ENCODE measurements at places on chromosomes 7 and 10.

GRCh38 chr10:5538446-5538845, 13.7 kb downstream of the CALML3 start:
- no peak for DNase-seq

DNA sequence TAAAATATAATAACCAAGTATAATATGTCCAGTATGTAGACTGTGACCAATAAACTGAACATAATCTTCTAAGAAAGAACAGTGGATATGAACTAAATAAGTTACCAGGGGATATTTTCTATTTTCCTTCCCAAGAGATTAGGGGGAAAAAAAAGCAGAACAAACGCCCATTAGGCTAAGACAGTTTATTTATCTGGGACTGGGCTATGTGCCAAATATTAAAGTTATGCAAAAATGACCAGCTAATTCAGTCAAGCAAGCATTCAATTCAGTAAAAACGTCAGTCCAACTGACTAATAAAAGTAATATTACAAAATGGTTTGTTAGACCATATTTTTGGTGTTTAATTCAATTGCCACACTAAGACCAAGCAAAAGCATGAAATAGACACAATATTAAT, 122.2 kb downstream of the TSPAN12 start:
- no peak for DNase-seq

DNA sequence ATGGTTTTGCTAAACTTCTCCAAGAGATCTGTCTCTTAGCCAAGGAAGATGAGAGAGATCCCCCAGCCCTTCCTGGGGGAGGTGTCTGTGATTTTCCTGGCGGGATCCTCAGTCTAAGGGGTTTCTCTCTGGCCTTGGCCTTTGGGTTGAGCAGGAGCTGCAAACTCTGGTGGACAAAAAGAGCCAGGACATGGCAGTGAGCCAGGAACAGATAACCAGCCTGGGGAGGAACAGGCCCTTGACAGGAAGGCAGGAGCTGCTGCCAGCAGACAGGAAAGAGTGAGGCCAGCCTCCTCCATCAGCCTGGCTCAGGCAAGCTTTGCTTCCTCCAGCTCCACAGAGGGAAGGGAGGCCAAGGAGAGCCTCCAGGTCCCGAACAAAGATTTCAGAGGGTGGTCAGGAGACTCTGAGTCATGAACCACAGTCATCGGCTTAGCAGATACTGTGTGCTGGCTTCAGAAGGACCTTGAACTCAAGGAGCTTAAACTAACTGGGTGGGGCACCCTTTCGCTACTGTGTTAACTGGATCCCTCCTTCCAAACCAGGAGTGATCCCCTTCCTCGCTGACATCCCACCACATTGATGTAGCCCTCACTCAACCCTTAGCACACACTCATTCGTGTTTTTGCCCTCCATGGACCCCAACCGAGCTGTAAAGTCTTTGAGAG, 34.7 kb downstream of the DDIT4 start:
- no peak for DNase-seq

DNA sequence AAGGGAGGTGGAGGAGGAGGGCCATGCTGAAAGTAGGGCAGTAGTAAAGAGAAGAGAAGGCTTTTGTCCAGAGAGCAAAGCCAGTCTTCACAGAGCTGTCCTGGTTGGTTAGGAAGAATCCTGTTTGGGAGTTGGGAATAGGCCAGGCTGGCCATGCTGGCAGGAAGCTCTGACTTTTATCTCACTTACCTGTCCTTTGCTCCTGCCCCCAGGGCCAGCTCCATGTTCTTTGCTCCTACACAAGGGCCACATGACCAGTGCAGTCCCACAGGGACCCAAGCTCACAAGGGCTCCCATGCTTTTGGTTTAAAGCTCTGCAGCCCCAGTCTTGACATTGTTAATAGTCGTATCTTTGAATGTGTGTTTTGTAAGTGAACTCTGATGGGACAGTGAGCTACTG, 161.6 kb upstream of the KMT2E start:
- DNase-seq = no peak

DNA sequence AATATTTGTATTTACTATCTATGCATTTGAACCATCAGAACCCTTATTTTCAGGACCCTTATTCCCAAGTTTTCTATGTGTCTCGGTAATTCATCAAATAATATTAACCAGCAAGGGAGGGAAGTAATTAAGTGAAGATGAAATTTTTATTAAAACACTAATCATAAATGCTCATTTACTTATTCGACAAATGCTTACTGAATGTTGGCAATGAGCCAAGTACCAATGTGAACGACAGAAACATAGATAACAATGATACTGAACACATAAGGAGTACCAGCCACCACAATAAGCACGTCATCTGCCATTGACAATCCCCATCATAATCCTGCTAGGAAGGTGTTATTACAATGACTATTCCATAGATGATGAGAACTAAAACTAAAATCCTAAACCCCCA, 45.5 kb downstream of the GRM8 start:
- no peak for DNase-seq

DNA sequence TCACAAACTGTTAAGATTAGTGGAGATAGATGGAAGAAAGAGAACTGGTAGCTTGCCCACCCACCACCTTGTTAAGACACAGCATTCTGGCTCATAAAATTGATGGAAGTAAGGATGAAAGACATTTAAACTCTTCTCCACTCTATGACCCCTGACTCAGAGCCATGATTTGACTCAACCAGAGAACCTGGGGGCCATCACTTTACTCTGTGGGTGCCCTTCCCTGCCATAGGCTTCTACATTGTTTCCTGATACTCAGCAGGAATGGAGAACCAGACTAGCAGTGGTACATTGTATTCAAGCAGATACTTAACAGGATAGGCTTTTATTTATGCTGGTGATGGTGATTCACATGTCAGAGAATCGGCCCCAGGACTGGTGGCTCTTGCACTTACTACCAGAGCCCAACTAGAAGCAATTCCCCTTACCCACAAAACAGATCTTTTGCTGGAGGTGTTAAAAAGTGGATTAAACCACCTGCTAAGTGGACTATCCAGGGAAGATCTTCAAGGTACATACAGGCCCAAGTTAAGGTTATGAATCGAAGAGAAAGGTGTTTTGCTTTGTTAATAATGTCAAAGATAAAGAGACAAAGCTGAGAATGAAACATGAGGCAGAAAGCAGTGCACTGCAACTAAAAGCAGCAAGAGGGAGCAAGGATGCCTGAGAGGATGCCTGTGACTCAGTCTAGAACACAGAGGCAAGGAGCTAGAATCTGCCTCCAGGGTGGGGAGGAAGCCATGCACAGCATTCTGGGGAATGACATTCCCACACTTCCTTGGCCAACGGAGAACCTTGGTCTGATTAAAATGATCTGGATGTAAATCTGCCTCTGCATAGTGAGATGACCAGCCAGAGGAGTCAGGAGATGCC, 36.0 kb upstream of the GLI3 start:
- DNase-seq = no peak

DNA sequence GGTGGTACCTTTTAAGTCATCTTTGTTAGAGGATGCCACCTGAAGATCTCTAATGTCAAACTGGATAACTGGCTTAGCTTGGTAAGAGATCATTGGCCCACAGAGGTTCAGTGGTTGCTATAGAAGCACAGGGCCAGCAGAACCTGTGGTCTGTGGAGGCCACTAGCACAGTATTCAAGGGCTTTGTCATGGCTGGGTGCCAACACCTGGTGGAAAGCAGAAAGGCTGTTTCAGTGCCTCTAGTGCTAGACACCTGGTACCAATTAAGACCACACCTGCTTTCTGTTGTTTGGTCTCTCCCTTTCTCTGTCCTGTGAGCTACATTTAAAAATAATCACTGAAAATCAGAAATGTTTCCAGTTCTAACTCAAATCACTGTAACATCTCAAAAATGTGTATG, 10.0 kb upstream of the PCGF5 start:
- DNase-seq = no peak

DNA sequence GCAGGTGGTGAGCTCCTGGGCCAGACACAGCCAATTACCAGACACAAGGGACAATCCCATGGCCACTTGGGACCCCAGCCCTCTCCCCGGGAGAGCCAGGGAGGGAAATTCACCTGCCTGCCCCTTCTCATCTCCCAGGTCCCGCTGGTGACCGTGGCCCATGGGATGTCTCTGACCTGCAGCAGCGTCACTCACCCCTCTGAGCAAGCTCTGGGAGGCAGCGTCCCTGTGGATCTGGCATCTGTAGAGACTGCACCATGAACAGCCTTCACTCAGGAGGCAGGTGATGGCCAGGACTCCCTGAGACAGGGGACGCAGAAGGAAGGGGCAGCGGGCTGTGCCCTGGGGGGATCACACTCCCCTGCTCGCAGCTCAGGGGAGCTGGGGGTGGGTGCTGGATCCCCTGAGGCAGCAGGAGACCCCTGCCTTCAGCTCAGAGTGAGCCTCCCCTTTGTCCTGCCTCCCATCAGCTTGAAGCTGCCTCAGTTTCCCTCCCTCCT, 90.8 kb downstream of the FOXL3 start:
- no peak for DNase-seq

DNA sequence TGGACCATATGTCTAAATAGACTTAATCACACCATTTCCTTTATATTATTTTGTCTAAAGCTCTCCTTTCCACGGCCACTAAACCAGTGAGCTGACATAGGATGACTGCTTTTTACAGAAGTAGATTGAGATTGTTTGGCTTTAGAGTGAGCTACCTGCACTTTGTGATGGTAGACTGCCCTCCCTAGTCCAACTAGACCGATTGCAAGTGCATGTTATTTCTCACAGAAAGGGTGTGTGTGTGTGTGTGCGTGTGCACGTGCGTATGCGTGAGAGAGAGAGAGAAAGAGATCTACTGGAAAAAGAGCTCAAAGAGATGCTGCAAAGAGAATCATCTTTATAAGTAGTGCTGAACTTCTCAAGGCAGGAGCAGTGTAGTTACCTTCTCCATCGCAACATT, 60.7 kb downstream of the VCL start:
- no peak for DNase-seq

DNA sequence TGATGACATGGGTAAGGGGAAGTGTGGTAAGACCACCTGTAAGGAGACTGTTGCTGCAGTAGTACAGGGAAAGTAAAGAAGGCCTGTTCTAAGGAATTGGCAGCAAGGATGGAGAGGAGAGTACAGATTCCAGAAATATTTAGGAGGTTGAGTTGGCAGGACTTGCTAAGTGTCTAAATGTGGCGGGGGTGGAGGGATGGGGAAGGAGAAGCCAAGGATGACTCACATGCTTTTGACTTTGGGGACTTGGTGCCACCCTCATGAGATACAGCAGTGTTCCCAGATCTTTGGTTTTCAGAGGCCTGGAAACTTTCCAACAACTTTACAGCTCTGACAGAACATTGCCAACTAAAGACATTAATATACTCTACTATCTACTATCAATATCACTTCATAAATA, 45.4 kb downstream of the CDK6 start:
- no peak for DNase-seq

- DNase-seq = no peak
These were observed 43.5 kb upstream of the SORBS1 start for GRCh38 chr10:95604630-95605029.

DNA sequence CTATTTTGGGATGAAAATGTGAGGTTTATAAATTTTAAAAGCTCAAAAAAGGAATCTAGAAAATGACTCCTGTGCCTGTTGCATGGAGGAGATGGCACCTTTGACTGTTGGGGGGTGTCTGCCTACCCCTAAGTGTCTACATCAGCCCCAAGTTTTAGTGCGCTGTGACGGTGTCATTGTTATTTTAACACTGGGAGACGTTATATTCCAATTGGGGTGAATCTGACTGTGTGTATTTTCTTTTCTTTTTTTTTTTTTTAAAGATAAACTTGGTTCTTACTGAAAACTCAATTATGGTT, 517 bp downstream of the SRGN start:
- DNase-seq = no peak

GRCh38 chr10:87590705-87591588, 68.7 kb upstream of the PAPSS2 start:
- DNase-seq = no peak

- no peak for DNase-seq
These were observed 52.3 kb upstream of the PHYHIPL start for GRCh38 chr10:59124187-59124586.

GRCh38 chr10:113386005-113386404, 166.8 kb upstream of the HABP2 start:
- no peak for DNase-seq

DNA sequence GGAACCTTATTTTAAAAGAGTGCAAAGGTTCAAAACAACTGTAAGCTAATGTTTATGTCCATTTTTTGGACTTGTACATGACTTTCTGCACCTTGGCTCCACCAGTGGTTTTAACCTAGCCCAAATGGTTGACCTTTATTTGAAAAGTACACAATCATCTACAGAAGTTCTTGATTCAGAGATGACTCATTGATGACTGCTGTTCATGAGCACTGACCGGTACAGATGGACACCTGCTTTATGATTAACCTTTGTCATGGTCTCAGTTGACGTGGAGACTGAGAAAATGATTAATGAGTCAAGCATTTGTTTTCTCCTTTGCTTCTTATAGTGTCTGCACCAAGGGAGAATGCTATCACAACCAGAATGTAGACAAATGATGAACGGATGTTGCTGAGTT, 55.7 kb upstream of the PTER start:
- no peak for DNase-seq

DNA sequence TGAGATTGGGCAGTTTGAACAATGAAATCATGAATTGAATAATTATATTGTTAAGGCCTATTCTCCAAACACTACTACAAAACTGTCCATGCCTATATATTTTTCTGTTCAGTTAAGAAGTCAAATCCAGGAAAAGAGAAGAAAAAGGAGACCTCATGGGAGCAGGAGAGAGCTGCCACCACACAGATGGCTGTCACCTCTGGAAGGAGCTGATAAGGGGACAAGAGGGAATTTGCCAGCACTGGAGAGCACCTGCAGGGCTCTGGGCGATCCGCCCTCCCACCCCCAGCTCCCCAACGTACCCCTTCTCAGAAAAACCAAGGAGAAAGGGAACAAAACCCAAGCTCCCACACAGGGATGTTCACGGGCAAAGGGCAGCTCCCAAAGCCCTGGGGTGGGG, 227.8 kb downstream of the TNS3 start:
- no peak for DNase-seq

DNA sequence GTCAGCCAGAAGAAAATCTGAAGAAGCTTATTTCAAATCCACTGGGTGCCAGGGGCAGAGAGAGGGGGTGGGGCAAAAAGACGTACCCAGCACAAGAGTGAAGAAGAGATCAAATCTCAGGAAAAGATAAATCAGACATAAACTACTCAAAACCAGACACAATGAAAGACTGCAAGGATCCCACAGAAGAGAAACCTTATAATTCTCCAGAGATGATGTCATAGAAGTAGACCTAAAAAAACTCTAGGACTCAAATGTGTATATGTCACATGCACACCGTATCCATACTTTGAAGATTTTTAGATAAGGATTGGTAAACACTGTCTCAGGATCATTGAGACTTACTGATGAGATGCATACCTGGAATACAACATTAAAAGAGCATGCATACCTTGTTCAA, 98.5 kb upstream of the PIK3CG start:
- DNase-seq = no peak

Measured in stimulated activated CD4-positive, alpha-beta T cell treated with anti-CD3 and anti-CD28 coated beads, Interleukin-15, amount 100 ng/mL, for 48 hours (primary cell).